ENCODE measurements at places on chromosomes 12 and 14. TPM values are rescaled to one million over a fixed set of nuclear protein-coding genes. Genes with fewer than 3 reads are reported as not detected.

OAS2 gene
- total RNA-seq: 3.3 TPM

CEP128 gene
- total RNA-seq: 5.3 TPM

CIROP gene
- not detected for total RNA-seq

CPNE6 gene
- total RNA-seq: not detected

PROX2 gene
- total RNA-seq: under 0.01 TPM

KRT83 gene
- total RNA-seq: not detected

BMAL2 gene
- 37.9 TPM for total RNA-seq

NUAK1 gene
- total RNA-seq: 116 TPM

COQ6 gene
- total RNA-seq: 17.8 TPM

KRT80 gene
- total RNA-seq: 7.2 TPM

LPAR5 gene
- not detected for total RNA-seq

Data from vein endothelial cell (primary cell).